ENCODE measurements at places on chromosomes 2 and 18.

DNA sequence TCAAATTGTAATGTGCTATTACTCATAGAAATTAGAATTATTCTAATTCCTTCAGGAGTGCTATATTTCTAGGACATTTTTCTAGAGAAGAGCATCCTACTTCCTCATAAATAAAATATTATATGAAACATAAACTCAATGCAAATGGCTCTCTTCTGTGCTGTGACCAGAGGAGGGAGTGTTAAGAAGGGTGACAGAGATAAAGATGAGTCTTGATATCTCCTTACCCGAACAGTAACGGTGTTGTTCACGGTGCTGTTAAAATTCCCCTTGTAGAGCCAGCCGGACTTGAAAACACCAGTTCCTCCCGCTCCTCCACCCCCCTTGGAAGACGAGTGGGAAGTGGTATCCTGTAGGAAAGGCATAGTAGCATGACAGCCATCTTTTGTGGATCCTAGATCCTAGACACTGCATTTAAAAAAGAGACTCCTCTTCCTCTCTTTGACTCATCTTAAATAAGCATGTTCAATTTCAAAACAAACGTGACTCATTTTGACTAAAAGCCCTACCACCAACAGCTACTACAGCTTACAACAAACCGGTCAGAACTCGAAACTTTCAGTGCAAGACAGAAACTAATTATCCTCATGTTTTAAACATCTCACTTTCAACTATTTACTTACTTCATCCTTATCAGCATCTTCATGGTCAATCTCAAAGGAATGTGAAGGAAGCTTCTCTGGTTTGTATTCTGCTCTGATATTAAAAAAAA is 156.3 kb downstream of the DOCK10 start:
- DNase-seq, result peak; percentile 65

DNA sequence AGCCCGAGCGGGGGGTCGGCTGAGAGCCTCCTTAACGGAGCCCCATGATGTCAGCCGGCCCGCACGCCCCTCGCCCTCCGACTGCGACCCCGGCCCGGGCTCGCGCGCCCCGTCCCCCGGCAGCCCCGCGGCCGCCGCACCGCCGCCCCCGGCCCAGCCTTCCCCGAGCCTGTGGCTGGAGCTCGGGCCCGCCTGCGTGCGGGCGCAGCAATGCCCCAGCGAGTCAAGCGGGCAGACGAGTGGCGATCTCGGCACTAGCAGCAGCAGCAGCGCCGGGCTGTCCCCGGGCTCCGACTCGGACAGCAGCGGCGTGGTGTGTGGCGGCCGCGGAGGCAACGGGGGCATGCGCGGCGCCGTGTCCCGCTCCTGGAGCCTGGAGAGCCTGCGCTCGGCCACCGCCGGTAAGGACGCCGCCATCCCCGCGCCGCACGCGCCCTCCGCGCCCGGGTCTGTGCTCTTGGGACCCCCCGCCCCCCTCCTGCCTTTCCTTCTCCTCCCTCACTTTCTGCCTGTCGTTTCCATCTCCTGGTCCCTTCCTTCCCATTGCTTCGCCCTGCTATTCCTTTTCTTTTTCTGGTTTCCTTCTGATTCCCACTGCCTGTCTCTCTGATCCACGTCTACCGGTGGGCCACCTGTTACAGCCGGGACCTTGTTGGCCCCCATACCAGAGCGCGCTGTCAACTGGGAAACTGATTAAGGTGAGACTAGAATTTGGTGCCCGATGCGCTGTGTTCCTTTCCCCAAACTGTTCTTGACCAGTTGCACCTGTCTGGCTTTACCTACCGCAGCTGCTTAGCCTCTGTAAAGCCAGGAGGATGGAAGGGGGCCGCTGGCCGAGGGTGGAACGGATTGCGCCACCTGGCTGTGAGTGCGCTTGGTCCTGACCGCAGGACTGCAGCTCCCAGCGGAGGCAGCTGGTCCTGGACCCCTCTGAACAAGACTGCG is 127.4 kb downstream of the ARHGEF4 start:
- DNase-seq, result no peak

GRCh38 chr2:164841719-164842623 is at the start of gene COBLL1:
COBLL1 (minus strand) TSS chr2:164841823; CDS start chr2:164841196, 627 bp downstream.
- peak; percentile 52 for DNase-seq

- no peak for DNase-seq
These were observed 110.6 kb upstream of the DLX2 start for GRCh38 chr2:172213116-172213860.

DNA sequence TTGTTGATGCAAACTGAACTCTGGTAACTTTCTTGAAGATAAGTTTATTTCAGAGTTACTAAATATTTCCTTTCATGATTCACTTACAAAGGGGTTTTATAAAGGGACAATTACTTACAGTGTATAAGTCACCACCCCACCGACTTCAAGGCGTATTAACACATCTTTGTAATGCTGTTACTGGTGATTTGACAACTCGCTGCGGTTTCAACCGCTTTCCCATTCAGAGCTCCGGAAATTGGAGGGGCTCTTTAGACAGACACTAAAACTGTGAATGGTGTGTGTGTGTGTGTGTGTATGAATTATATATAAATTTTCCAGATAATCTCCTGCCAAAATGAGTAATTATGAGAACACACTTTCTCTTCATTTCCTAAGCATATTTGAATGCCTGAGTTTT is 4.9 kb downstream of the TM4SF20 start:
- no peak for DNase-seq

- DNase-seq, result no peak
These were observed 157.4 kb downstream of the TAF4B start for GRCh38 chr18:26383454-26384270.

GRCh38 chr18:49788327-49788898 is 24.9 kb downstream of the ACAA2 start:
- DNase-seq, result no peak

- no peak for DNase-seq
These were observed at the start of gene HAAO for GRCh38 chr2:42792583-42793333. HAAO (minus strand) TSS chr2:42792583; CDS start chr2:42792536, 47 bp downstream.

GRCh38 chr2:194395818-194396217 is 1261.2 kb upstream of the SLC39A10 start:
- DNase-seq, result no peak
